ENCODE measurements at places on chromosomes 13 and 19. TPM values are rescaled to one million over a fixed set of nuclear protein-coding genes. Genes with fewer than 3 reads are reported as not detected.

Gene PROZ
- total RNA-seq, result 0.53 TPM

Gene SIRT6
- total RNA-seq, result 115 TPM

Gene BCL3
- total RNA-seq, result 103 TPM

Gene LRRC4B
- total RNA-seq, result 0.83 TPM

Gene C19orf33
- 444 TPM for total RNA-seq

Gene PLIN4
- total RNA-seq, result 5.1 TPM

- no peaks in the 10 kb centered on the region for H3K4me1 ChIP-seq
- H3K27ac ChIP-seq, result no peak overlapping the region
- no peaks in the 10 kb centered on the region for H3K36me3 ChIP-seq
- no peak overlapping the region for H3K4me3 ChIP-seq
- DNase-seq, result no peak
- H3K27me3 ChIP-seq, result no peaks in the 10 kb centered on the region
Measured at GRCh38 chr19:54576411-54576976, 2.9 kb downstream of the LILRA2 start.

DNA sequence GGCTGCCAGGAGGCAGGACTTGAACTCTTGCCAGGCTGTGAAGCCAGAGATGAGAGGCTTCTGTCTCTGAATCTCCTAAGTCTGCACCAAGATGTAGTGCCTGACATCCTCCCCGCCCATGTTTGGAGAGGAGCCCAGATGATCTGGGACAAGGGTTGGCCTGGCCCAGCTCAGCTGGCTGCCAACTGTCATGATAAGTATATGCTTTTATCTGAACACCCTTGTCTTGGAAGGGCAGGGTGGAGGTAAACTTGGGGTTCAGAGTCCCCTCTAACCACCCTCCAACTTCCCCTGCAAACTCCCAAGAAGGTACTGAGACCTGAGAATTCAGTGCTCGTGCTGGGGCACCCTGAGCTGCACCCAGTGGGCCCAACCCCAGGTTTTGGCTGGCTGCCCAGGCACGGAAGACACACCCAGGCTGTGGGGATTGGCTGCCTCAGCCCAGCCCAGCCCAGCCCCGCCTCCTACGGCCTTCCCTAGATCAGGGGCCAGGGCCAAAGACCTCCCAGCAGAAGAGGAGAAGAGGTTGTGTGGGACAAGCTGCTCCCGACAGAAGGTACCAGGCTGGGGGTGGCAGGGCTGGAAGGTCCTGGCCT, at the start of gene CYP4F12:
TSS of gene CYP4F12 (plus strand) at position 508 of the 596 bp plus-strand sequence. CDS start 443 bp downstream, outside the sequence.
- no peaks in the 10 kb centered on the region for H3K4me1 ChIP-seq
- H3K36me3 ChIP-seq, result no peaks in the 10 kb centered on the region
- no peak within 1 kb of the TSS for H3K4me3 ChIP-seq
- H3K27me3 ChIP-seq, result no peaks in the 10 kb centered on the region
- peak; percentile 38 for DNase-seq

- peaks cover 46% of the 10 kb centered on the region for H3K4me1 ChIP-seq
- H3K27ac ChIP-seq, result peak overlapping the region; percentile 13
- no peak for DNase-seq
- no peaks in the 10 kb centered on the region for H3K27me3 ChIP-seq
- peak overlapping the region; percentile 93 for H3K4me3 ChIP-seq
Measured at GRCh38 chr19:343451-343931, 1.1 kb downstream of the MIER2 start.

- H3K27me3 ChIP-seq, result no peaks in the 10 kb centered on the region
- no peak overlapping the region for H3K27ac ChIP-seq
- no peaks in the 10 kb centered on the region for H3K36me3 ChIP-seq
- DNase-seq, result no peak
- no peaks in the 10 kb centered on the region for H3K4me1 ChIP-seq
- no peak overlapping the region for H3K4me3 ChIP-seq
Measured at GRCh38 chr13:57877601-57878000, 246.1 kb downstream of the PCDH17 start.

DNA sequence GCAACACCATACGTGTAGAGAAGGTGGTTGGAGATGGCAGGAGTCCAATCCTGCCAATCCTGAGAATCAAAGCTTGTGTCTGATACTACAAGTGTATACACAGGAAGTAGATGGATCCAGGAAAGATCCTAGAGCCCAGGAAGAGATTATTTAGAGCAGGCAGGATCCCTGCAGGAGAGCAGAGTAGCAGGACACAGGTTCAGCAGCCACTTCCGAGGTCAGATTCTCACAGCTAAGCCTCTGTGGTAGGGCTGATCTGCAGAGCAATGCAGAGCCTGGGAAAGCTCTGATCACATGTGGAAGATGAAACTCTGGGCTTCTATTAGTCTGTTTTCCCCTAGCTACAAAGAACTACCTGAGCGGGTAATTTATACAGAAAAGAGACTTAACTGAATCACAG, 28.5 kb upstream of the ZNF331 start:
- DNase-seq, result no peak
- H3K27me3 ChIP-seq, result no peaks in the 10 kb centered on the region
- H3K4me3 ChIP-seq, result no peak overlapping the region
- H3K27ac ChIP-seq, result no peak overlapping the region
- no peaks in the 10 kb centered on the region for H3K36me3 ChIP-seq

DNA sequence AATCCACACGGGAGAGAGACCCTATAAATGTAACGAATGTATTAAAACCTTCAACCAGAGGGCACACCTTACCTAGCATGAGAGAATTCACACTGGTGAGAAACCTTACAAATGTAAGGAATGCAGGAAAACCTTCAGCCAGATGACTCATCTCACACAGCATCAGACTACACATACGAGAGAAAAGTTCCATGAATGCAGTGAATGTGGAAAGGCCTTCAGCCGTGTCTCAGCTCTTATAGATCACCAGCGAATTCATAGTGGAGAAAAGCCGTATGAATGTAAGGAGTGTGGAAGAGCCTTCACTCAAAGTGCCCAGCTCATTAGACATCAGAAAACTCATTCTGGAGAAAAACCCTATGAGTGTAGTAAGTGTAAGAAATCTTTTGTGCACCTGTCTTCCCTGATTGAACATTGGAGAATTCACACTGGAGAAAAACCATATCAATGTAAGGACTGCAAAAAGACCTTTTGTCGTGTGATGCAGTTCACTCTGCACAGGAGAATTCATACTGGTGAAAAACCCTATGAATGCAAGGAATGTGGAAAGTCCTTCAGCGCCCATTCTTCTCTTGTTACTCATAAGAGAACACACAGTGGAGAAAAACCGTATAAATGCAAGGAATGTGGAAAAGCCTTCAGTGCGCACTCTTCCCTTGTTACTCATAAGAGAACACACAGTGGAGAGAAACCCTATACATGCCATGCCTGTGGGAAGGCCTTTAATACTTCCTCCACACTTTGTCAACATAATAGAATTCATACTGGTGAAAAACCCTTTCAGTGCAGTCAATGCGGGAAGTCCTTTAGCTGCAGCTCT, 16.0 kb downstream of the ZNF582 start:
- H3K36me3 ChIP-seq, result peaks cover 55% of the 10 kb centered on the region
- H3K27ac ChIP-seq, result no peak overlapping the region
- no peaks in the 10 kb centered on the region for H3K27me3 ChIP-seq

- H3K36me3 ChIP-seq, result no peaks in the 10 kb centered on the region
- no peak overlapping the region for H3K4me3 ChIP-seq
- H3K4me1 ChIP-seq, result no peaks in the 10 kb centered on the region
- H3K27me3 ChIP-seq, result no peaks in the 10 kb centered on the region
- H3K27ac ChIP-seq, result no peak overlapping the region
- no peak for DNase-seq
Measured at GRCh38 chr13:59666504-59666903, 497.2 kb downstream of the DIAPH3 start.

- no peaks in the 10 kb centered on the region for H3K27me3 ChIP-seq
- H3K36me3 ChIP-seq, result no peaks in the 10 kb centered on the region
- H3K27ac ChIP-seq, result no peak overlapping the region
- no peaks in the 10 kb centered on the region for H3K4me1 ChIP-seq
Measured at GRCh38 chr13:94028650-94029049, 450.8 kb downstream of the DCT start.

GRCh38 chr19:3782903-3783302, 3.3 kb downstream of the MATK start:
- no peaks in the 10 kb centered on the region for H3K36me3 ChIP-seq
- no peak overlapping the region for H3K4me3 ChIP-seq
- no peak overlapping the region for H3K27ac ChIP-seq
- no peaks in the 10 kb centered on the region for H3K27me3 ChIP-seq
- DNase-seq, result no peak

DNA sequence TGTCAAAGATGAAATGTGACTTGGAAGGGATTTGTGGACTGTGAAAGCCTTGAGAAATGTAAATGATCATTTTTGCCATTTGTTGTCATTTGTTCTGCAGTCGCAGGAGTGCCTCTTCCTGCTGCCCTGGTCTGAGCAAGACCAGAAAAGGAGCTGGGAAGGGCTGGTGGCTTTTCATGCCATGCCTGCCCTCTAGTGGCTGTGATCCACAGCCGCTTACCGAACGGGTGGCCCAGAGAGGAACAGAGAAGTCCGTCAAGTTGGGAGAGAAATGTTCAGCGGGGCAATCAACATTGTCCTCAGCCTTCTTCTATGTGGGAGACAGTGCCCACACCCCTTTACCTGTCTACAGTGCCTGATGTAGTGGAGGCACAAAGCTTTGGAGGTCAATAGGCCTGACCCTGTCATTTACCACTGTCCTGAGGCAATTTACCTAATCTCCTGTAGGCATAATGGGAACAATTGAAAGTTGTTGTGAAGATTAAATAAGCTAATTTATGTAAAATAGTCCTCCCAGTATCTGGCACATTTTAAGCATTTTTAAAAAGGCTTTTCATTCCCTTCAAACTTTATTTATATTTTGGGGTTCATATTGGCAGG, 224.5 kb downstream of the B3GLCT start:
- no peaks in the 10 kb centered on the region for H3K36me3 ChIP-seq
- no peaks in the 10 kb centered on the region for H3K27me3 ChIP-seq
- H3K4me1 ChIP-seq, result no peaks in the 10 kb centered on the region
- H3K4me3 ChIP-seq, result no peak overlapping the region
- H3K27ac ChIP-seq, result no peak overlapping the region

DNA sequence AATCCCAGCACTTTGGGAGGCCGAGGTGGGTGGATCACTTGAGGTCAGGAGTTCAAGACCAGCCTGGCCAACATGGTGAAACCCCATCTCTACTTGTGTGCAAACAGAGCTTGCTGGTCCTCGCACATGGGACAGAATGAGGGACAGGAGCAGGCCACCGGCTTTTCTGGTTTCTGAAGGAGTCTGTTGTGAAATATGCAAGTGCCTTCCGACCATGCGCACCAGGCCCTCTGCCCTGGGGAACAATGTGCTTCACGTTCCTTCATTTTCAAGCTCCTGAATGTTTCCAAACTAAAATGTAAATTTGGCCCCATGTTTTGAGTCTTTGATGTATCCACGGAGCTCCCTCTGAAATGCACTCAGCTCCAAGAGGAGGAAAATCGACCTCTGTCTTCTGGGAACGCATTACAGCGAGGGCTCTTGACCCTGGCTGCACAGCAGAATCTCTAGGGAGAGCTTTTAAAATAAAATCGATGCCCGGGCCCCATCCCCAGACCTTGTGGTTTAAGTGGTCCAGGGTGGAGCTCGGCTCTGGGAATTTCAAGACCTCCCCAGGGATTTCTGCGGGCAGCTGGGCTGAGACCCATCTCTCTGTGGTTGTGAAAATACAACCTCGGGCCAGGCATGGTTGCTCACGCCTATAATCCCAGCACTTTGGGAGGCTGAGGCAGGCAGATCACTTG, 9.3 kb upstream of the ACP4 start:
- DNase-seq, result no peak
- no peaks in the 10 kb centered on the region for H3K27me3 ChIP-seq
- no peaks in the 10 kb centered on the region for H3K4me1 ChIP-seq
- no peaks in the 10 kb centered on the region for H3K36me3 ChIP-seq
- H3K27ac ChIP-seq, result no peak overlapping the region

DNA sequence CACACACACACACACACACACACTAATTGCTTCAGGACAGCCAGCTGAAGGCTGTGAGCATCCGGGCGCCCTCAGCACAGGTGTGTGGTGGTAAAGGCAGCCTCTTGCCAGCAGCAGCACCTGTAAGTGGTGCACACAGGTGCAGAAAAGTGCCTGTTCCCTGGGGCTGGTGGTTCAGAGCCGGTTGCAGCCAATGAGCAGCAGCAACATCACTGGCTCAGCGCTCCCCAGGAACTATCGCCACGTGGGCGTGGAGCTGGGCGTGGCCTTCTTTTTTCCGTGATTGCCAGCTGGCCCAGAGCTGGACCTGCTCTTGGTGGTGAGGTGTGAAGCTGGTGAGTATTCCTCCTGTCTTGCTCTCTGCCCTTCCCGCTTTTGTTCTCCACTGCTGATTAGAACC, at the start of gene NLRP5:
TSS of gene NLRP5 (plus strand) at position 289 of the 400 bp plus-strand sequence.
- no peak within 1 kb of the TSS for H3K27ac ChIP-seq
- H3K27me3 ChIP-seq, result no peaks in the 10 kb centered on the region
- H3K4me1 ChIP-seq, result no peaks in the 10 kb centered on the region
- no peak within 1 kb of the TSS for H3K4me3 ChIP-seq

GRCh38 chr19:10736189-10736588, 18.3 kb downstream of the DNM2 start:
- no peak overlapping the region for H3K4me3 ChIP-seq
- H3K4me1 ChIP-seq, result peaks cover 27% of the 10 kb centered on the region
- H3K36me3 ChIP-seq, result peaks cover 6% of the 10 kb centered on the region
- peak overlapping the region; percentile 82 for H3K27ac ChIP-seq
- no peak for DNase-seq

DNA sequence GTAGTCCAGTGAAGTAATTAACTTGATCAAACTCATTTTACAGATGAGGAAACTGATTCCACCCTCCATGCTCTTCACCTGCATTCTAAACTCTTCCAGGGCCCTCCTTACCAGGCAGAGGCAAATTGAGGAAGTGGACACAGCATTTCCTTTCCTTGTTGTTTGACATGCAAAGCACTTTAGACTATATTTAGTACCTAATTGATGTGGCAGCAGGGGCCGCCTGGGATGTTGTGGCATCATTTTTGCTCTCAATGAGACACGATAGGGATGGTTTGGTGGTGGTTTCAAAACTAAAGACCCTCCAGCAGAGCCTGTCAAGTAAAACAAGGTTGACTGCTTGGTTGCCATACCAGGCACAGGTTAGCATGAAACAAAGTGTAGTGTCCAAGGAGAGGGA, 7.9 kb downstream of the SIPA1L3 start:
- no peak overlapping the region for H3K4me3 ChIP-seq
- H3K36me3 ChIP-seq, result no peaks in the 10 kb centered on the region
- H3K4me1 ChIP-seq, result peaks cover 10% of the 10 kb centered on the region
- H3K27me3 ChIP-seq, result no peaks in the 10 kb centered on the region

DNA sequence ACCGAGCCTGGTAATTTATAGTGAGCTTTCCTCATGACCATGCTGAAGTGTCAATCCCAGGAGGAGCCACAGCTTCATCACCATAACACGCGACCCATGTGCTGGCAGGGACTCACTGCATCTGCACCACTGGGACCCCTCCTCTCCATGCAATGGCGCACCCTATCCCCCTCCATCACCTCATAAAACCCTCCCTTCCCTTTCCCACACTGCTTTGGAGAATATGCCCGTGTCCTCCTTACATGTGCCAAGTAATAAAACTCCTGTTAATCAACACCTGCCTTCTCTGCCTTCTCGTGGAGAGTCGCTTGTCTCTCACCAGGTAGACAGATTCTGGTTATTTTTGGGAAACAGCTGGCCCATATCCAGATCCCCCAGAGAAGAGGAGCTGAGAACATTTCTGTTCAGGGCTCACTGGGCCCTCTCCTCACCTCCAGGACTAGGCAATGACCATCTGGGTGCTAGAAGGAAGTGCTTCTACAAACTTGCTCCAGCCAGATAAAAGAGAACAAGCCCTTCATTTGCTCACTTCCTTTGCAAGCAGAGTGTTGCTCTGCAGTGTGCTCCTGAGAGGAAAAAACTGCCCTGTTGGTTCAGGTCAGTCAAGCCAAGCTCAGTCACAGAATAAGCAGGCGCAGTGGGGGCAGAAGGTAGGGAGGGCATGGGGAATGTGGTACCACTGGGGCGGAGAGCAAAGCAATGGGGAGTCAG, 894.3 kb downstream of the UQCRFS1 start:
- DNase-seq, result no peak
- H3K27ac ChIP-seq, result no peak overlapping the region
- no peaks in the 10 kb centered on the region for H3K27me3 ChIP-seq
- no peaks in the 10 kb centered on the region for H3K4me1 ChIP-seq

Data from Peyer's patch (tissue), 4 donors.